ENCODE measurements at places on chromosomes 3 and 15. TPM values are rescaled to one million over a fixed set of nuclear protein-coding genes. Genes with fewer than 3 reads are reported as not detected.

GRCh38 chr15:67613211-67613610 lies 70.7 kb downstream of the MAP2K5 start:
- no peak for DNase-seq

GRCh38 chr3:177833332-177833731 lies 636.0 kb upstream of the TBL1XR1 start:
- DNase-seq, result no peak

GRCh38 chr3:6165951-6166350 lies 695.0 kb upstream of the GRM7 start:
- no peak for DNase-seq

DNA sequence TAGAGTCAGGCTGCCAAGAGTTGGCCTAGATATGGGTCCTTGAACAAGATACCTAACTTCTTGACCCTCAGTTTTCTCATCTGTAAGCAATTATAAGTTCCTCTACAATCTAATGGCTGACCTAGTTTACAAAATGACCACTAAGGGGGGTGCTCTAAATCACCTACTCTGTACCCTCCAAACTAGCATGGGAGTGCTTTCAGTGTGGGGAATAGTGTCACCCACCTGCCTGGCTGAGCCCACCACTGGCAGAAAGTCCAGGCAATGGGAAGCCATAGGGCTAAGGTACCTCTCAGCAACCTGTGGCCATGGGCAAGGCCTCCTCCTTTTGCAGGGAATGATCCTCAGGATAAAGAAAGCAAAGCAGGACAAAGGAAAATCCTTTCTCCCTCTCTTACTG lies 58.9 kb downstream of the COL6A5 start:
- no peak for DNase-seq

SERF2 gene
- 564 TPM for total RNA-seq

UTS2B gene
- total RNA-seq, result 1.7 TPM

- DNase-seq, result no peak
Observed at GRCh38 chr15:65824031-65824743, 32.1 kb upstream of the DENND4A start.

DNA sequence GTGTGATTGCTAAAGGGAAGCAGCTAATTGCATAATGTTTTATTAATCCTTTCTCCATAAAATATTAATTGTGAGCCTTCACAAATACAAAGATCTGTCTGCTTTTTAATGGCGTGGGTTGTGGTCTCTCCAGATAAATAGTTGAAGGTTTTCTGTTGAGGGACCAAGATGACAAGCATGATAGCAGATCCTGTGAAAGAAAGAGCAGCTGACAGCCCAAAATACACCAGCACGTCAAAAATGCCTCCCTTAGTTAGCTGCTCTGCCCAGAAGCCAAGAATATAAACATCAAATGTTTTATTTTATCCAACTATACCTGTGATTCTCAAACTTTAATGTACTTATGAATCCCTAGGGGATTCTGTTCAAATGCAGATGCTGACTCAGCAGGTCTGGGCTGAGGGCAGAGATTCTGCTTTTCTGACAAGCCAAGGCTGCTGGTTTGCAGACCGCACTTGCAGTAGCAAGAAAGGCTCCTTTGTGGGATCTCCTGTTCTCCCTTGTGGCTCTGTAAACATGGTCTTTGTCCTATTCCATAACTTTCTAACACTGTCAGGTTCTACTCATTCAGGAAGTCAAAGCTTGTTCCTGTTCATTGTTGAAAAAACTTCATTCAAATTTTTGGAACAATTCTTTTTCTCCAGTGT lies 119.1 kb upstream of the SLC25A36 start:
- DNase-seq, result no peak

- peak; percentile 58 for DNase-seq
Observed at GRCh38 chr15:100170291-100171210, 171.2 kb downstream of the ADAMTS17 start.

GRCh38 chr3:61685755-61686154 lies 124.4 kb downstream of the PTPRG start:
- no peak for DNase-seq

DNA sequence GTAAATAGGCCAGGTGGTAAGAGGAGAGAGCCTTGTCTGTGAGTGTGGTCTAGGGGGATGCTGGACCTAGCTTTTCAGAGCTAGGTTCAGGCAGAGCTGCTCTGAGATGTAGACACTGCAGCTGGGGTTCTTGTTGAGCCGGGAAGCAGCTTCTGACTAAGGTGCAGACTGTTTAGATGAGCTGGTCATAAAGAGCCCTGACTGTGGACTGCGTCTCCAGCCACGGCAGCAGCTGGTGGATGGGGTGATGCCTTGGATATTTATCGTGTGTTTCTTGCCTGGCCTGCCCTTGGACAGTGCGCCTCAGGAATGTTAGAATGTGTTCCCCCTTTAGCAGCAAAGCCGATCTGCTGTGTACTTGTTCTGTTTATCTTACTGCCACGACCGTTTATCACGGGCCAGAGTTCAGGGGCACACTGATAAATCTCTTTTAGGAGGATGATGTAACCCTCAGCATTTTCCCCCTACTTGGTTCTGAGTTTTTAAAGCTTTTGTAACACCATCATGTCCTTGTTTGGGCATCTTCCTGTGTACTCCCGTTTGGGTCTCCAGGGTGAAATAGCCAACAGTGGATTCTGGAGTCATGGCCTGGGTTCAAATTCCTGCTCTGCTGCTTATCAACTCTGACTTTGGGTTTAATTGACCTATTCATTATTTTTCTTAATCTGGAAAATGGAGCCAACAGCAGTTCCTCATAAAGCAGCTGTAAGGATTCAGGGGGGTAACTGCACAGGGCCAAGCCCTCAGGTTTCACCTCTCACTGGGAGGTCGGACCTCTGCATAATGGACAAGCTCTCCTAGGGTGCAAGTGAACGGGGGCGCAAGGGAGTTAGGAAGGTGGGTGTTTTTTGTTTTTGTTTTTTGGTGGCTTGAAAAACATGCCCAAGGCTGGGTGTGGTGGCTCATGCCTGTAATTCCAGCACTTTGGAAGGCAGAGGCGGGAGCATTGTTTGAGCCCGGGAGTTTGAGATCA lies 51.4 kb downstream of the FLNB start:
- no peak for DNase-seq

- DNase-seq, result no peak
Observed at GRCh38 chr15:72933976-72934375, 118.3 kb upstream of the NEO1 start.

DNA sequence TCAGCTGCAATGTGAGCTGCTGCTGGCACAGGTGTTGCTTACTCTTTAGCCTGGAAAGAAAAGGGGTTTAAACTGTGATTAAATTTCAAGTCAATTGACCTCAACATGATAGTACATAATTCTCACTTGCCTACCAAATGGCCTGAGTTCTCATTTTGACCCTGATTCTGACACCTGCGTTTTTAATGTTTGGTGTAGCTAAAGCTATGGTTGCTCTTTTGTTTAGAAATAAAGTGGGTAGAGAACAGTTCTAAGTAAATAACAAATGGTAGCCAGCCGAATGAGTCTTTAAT lies 100.8 kb upstream of the SOX2 start:
- no peak for DNase-seq

RASGRP1 gene
- 8.8 TPM for total RNA-seq
